ENCODE measurements at places on chromosomes 16 and 17.

DNA sequence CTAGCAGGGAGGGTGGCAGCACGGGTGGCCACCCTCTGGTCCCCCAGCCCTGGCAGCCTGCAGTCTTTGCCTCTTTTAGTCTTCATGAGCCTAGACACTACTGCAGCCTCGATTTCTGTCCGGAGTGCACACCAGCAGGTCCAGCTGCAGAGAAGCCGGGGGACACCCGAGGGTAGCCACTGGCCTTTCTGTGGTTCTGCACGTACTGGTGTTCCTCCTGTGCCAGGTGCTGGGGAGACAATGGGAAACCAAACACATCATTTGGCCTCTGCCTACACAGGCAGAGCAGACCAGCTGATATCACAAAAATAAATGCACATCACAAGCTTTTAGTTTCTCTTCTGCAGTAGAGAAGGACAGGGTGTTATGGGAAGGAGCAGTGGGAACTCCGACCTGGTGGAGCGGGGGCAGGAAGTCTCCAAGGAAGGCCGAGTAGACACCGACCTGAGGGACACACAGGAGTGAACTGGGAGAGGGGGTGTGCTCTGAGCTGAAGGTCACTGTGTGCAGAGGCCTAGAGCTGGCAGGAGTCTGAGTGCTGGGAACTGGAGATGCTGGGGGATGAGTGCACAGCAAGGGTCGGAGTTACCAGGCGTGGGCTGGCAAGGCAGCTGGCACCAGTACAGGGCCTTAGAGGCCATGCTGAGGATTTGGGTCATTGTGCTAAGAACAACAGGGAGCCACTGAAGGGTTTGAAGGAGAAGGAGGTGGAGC, 23.1 kb downstream of the GPT2 start:
- no peak for DNase-seq

- no peak for DNase-seq
These were observed 22.9 kb downstream of the UBN1 start for GRCh38 chr16:4870138-4870671.

- DNase-seq = no peak
These were observed 22.1 kb upstream of the ADGRG1 start for GRCh38 chr16:57606147-57606846.

GRCh38 chr16:50430076-50430475, 61.3 kb upstream of the BRD7 start:
- DNase-seq = no peak

DNA sequence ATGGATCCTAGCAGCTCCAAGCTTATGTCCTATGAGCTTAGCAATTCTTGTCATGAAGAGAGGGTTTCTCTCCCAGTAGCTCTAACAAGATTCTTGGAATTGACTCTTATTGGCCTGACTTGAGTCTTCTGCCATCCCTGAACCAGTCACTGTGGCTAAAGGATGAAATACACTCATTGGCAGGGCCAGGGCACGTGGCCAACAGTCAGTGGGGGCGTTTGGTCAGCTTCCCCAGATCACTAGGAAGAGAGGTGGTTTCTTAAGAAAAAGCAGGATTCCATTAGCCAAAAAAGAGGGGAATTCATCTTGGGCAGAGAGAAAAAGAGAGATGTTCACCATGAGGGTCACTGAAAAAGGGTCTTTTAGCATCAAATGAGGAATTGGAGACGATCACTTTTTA, 363.2 kb downstream of the SNX29 start:
- DNase-seq = peak; percentile 16

GRCh38 chr17:81069135-81069645, 34.2 kb downstream of the BAIAP2 start:
- no peak for DNase-seq

DNA sequence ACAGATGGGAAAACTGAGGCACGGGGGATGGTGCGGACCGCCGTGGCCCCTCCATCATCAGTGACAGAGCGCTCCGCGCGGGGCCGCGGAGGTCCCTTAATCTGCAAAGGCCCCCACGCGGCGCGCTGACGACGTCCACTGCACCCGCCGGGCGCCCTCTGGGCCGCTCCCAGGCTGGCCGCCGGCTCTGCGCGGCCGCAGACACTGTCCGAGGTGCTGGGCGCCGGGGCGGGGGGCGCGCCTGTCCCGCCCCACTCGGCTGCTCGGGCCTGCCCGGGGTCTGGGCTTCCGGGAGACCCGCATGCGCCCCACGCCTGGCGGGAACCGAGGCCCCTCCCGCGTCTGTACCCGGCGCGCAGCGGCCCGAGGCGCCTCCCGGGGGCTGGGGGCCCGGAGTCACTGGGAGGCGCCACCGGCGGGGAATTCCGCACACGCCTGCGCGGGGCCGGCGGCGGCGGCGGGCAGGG, 550 bp upstream of the RNF213 start:
- DNase-seq = no peak

DNA sequence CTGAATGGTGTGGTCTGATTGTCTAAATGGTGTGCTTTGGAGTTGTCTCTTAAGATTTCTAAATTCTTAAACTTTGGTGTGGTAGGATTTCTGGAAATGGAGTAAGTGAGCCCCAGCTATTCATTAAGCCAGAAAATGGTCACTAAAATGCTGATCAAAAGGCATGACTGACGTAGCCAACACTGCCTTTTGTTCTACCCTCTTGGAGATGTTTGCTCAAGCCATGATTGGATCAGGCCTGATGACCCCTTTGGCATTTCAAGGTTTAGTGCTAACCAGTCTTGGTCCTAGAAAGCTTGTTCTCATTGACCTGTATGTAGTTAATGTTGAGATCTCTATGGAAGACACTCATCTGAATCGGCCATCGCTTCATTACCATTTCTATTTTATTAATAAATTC, 68.0 kb downstream of the KNOP1 start:
- DNase-seq = no peak

DNA sequence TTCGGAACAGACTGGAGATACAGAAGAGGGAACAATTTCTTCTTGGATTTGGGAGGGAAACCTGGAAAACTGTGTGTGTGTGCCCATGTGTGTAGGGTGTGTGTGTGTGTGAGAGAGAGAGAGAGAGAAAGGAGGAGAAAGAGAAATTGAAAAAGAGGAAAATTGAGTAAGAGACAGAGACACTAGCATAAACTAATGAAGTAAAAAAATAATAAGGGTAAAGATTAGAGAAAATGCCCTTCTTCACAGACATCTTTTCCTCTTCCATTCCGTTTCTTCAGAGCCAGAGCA, 13.9 kb upstream of the HOXB2 start:
- DNase-seq = no peak

DNA sequence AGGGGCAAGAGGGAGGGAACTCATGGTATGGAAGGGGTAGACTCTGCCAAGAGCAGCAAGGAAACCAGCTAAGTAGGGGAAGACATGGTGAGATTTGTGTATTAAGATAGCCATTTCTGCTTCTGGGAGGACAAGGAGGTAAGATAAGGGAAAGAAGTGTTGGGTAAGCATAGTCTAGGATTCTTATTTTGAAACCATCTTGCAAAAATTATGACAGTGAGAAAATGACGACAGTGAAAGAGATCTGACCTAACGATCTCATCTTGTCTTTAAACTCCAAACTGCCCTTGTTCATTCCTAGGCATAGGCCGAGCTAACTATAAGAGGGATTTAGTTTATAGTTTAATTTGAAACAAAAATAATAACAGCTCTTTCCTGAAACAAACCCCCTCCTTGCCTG, 5.6 kb upstream of the RBL2 start:
- no peak for DNase-seq

- no peak for DNase-seq
These were observed 105.5 kb downstream of the MYO1D start for GRCh38 chr17:32771396-32771795.

GRCh38 chr17:80151333-80151732, 4.4 kb upstream of the EIF4A3 start:
- DNase-seq = no peak

GRCh38 chr16:2451851-2452320, 8.0 kb upstream of the TEDC2 start:
- DNase-seq = no peak

DNA sequence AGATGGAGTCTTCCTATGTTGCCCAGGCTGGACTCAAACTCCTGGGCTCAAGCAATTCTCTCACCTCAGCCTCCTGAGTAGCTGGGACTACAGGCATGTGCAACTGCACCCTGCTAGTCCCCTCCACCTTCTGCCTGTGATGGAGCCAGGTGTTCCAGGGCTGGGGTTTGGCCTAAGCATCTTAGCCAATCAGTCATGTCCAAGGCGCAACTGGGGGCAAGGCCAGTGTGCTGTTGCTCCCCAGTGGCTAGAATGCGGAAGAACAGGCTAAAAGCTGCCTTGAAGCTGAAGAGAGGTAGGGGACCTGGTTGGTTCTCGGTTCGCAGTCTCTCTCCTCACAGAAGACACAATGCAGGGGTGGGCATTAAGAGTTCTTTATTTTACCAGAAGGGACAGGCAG, 18.6 kb downstream of the FLOT2 start:
- no peak for DNase-seq

DNA sequence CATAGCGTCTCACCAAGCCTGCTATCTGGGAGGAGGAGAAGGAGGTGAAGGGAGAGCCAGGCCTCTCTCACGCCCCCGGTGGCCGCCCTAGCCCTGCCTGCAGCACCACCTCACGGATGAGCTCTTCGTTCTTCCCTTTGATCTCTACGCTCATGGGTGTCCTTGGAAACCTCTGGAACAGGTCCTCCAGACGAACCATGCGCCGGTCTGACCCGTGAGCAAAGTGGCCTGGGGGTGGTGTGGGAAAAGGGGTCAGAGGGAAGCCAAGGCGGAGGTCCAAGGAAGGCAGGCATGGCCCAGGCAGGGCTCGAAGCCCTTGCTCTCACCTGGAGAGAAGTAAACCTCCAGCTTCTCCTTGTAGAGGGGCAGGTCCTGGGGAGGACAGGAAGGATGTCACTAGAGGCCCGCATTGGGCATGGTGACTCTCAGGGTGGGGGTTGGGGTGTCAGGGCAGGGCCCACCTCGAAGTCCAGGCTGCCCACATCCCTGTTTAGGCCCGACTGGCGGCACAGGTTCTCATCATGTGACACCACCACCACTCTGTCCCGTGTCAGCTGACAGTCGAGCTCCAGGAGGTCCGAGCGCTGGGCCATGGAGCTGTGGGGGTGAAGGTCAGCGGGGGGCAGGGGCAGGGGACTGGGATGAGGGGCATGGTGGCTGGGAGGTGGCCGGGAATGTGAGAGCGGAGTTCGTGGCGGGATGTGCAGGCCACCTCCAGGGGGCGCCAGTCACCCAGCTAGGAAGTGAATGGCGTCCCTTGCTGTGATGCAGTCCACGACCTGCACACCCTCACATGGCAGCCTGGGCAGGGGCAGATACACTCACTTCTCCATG, 923 bp downstream of the GDPD3 start:
- no peak for DNase-seq

- DNase-seq = no peak
These were observed 90.2 kb downstream of the RTN4RL1 start for GRCh38 chr17:1934901-1935300.

DNA sequence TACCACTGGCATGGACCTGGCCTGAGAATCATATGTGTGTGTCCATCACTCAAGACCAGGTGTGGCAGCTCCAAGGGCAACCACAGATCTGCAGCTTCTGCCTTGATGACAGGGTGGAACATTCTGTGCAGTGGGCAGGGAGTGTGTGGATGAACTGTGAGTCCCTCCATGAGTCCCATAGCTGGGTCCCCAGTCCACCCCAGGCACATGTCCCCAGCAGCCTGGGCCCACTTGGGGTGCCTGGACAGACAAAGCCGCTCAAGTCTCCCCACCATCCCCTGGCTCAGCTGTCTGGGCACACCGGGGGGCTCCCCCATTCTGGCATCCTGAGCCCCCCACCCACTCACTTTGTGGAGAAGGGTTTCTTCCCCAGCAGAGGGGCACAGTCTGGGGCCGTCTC, 4.6 kb upstream of the KRT16 start:
- DNase-seq = no peak

DNA sequence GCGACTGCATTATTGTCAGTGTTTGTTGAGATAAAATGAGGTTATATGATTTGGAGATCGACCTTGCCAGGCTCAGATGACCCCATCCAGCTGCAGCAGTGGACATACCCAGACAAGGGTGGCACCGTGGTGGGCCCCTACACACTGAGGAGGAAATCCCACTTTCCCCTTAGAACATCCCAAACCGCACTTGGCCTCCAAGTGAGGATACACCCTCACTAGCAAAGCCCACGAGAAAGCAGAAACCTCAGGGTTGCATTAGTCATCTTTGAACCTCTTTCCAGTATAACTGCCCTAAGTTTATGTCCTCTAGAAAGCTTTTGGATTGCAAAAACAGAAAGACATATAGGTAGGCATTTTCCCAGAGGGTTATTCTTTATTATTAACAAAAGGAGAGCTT, 101.5 kb downstream of the CLEC16A start:
- no peak for DNase-seq

- DNase-seq = no peak
These were observed 3.3 kb downstream of the HOXB2 start for GRCh38 chr17:48541577-48542113.

- DNase-seq = no peak
These were observed 38.9 kb upstream of the C1QL1 start for GRCh38 chr17:45006927-45007461.

DNA sequence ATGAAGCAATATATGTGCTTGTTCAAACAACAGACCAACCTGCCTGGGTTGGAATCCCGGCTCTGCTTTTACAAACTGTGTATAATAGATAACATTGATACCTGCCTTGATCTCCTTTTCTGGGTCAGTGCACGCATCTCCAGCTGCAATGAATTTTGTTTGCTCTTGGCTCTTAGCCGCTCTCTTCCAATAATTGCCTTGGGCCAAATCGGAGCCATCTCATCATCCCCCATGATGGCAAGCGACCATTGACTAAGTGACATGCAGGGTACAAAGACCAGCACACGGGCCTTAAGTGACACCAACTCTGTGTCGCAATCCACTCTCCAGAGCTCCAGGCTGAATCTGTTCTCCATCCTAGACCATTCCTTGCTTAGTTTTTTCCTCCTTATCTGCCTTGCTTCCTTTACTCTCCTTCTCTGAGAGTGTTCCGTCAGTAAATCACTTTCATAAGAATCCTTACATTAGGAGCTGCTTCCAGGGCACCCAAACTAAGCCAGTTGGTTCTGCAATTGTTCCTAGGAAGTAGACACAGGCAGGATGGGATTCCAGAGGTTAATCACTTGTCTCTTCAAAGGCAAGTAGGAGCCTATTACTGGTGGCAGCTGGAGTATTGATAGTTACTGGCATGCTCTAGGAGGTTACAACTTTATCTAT, 134.2 kb downstream of the ABCA8 start:
- no peak for DNase-seq

DNA sequence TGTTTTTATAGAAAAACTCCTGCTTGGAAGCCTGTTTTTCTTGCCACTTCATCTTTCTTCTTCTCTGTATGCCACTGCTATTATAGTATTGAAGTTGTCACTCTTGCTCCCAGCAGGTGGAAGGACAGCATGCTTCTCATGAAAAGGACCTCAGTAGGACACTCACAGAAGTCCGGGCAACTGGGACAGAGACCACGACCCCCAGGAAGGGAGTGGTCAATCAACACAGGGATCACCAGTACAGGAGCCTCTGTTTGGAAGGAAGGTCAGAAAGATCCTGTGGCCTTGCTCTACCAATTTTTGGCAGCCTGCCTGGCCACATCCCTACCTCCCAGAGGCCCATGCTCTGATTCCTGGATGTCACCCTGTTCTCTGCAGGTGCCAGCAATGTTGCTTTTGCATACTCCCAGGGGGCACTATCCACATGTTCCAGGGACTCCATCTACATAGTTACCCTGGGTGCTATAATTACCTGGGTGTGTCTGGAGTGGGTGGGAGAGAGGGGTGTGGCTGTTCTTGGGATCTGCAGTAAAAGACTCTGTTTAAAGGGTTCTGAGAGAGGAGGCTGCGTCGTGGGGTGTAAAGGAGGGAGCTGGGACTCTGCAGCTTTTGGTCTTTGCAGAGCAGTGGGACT, 13.7 kb upstream of the AKAP10 start:
- DNase-seq = no peak

Data from GOT3 (cell line).